AG09309 (cell line): ENCODE measurements at places on chromosomes 1 and 21.

GRCh38 chr1:1281533-1282321, 1.5 kb downstream of the SCNN1D start:
- no peak for DNase-seq

DNA sequence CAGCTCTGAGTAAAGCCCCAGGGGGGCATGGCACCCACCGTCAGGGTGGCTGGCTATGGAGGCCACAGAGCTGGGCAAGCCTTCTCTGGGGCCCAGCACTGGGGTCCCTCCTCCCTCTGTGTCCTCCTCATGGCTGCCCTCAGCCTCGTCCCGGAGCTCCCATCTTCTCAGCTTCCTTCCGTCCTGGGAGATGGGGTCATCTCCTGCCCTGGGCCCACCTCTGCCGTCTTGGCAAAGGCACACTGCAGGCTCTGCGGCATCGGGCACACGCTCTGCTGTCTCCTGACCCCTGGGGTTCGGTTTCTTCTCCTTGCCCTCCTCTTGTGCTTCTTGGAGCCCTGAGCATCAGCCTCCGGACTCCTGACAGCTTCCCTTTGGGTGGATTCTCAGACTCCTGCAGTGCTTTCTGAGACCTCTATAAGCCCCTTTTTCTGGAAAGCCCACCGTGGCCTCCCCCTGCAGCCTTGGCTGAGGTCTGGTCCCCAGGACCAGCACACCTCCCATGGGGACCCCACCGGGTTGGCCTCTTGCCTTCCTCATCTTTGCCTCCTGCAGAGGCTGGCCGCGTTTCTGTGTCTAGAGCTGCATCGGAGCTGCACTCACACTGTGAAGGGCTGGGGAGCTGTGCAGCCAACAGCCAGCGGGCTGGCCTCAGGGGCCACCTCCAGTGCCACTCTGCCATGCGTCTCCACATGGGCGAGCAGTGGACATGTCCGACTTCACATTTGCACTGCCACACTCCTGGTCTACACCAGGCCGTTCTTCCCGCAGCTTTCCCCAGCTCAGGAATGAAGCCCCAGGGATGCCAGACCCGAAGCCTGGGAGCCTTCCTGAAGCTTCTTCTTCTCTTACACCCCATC, 11.6 kb downstream of the UMODL1 start:
- DNase-seq = no peak

GRCh38 chr1:150528196-150528595, 12.6 kb downstream of the FALEC start:
- no peak for DNase-seq

DNA sequence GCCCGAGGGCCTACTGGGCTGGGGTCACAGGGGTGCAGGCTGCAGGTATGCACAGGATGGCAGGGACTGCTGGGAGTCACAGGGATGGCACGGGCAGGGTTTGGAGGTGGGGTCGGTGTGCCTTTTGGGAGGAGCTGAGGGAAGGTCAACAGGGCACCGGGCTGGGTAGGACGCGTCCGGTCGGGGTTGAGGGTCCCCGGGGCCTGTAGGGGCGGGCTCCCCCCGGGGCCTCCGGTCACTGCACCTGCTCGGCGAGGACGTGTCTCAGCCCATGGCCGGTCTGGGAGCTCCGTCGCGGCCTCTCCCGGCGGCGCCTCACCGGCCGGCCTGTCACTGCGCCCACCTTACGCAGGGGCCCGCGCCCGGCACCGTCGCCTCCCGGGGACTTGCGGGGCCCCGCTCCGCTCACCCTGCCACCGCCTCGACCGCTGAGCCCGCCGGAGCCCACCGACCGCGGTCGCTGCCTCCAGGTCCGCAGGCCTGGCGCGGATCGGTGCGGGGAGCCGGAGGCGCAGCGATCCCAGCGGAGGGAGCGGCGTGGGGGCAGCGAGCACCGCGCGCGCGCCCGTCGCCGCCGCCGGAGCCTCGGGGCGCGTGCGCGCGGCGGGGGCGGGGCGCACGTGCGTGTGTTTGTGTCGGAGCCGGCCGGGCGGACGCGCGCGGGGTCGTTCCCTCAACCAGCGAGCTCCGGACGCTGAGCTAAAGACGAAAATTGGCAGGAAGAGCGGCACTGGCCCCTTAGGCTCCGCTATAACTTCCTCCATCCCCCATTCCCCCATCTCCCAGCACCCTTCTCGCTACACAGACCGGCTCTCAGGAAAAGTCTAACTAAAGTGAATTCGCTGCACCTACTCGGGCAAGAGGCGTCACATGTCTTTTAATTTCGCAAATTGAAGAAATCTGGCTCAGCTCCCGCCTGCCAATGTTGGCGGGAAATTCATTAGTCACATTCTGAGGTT, at the start of gene AMIGO1:
AMIGO1 (minus strand) TSS at position 552 of the 959 bp plus-strand sequence. CDS start 815 bp downstream, outside the sequence.
- no peak for DNase-seq

GRCh38 chr1:29695036-29695435, 458.7 kb downstream of the PTPRU start:
- no peak for DNase-seq

DNA sequence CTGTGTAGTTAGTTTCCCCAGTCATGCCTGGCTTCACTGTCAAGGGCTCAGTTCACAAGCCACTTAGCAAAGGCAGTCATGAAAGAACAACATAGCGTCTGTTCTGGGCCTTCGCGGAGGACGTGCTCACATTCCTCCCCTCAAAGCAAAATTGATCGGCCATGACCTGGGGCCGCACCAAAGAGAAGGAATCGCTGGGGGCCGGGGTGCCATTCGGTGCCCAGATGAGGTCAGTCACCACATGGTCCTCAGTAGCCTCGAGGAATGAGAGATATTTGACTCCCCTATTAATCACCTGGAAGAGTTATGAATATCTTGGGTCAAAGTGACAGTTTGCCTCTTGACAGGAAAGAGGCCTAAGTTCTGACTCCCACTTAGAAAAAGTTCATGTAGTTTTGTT, 251.1 kb upstream of the JUN start:
- no peak for DNase-seq

DNA sequence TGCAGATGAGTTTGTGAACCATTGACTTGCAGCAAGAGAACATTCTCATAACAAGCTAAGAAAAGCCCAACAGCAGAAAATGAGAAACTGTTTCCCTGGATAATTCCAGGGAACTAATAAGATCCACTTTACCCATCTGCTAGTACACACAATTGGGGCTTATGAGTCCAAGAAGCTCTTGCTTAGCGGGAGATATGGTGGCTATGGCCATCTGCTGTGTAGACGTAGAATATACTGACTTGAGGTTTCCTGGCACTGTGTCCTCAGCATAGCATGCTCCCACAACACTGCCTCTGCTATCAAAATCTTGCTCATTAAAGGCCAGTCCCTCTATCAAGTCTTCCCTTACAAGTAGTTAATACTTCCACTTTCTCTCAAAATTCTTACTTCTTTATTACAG, 6.8 kb upstream of the RXRG start:
- DNase-seq = no peak

DNA sequence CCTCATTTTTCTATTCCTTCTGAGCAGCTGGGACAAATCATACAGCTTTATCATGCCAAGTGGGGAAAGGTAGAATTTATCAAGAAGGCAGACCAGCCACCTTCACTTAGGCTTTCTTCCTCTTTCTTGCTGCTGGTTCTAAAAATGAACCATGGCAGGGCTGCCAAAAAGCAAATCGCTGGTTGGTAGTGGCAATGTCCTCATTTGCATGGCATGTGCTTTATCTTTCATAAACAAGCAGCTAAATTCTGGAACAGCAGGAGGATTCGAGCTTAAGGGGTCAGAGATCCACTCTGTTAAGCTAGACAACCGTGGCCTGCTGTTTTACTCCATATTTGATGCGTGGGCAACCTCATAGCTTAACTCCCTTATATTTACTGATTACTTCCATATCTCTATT, 91.3 kb downstream of the RPE65 start:
- DNase-seq = no peak

GRCh38 chr1:5979536-5980313, 12.5 kb downstream of the NPHP4 start:
- DNase-seq = no peak
